ENCODE measurements at places on chromosomes 2 and 18.
A peak's percentile ranks its signal among the peaks of the same experiment; 100 is the strongest.

- no peak for DNase-seq
Observed at GRCh38 chr18:58638441-58638840, 9.6 kb upstream of the ALPK2 start.

GRCh38 chr2:81839780-81840179 is 1535.2 kb upstream of the LRRTM1 start:
- no peak for DNase-seq

DNA sequence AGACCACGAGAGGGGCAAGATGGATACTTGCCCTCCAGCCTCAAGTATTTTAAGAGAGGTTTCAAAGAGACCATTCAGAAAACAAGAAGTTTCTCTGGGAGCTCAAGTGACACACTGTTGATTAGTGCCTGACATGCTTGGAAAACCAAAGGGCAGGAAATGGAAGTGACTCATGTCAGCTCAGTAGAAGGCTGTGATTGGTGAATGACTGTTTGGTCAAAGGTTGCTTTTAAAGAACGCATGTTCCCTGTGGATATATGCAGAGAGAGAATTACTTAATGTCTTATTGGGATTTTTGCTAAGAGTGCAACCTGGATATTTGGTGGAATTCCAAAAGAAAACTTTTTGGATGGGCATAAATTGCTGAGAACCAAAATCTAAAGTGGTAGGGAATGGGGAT is 549.9 kb downstream of the XIRP2 start:
- DNase-seq, result no peak

DNA sequence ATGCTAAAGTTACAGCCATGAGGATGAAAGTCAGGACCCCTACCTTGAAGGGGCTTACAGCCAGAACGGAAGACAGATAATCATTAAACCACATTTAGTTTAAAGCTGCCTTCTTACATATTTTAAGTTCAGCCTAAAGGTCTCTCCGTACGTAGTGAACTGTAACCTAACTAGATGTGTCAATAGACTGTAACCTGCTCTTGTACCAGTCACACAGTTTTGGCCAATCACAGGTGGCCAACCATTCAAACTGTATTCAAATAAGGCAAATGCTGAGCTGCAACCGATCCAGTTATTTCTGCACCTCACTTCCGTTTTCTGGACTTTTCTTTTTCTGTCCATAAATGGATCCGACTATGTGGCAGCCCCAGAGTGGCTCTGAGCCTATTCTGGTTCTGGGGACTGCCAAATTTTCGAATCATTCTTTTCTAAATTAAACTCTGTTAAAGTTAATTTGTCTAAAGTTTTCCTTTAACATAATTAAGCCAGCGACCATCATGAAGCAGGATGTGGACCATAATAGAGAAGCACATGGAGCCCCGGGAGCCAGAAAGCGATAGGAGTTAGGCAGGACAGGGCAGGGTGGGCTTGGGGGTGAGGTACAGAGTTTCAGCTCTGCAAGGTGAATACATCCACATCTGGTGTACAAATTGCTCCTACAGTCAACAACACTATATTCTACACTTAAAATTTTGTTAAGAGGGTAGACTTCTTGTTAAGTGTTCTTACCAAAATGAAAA is 48.4 kb upstream of the YPEL5 start:
- no peak for DNase-seq

DNA sequence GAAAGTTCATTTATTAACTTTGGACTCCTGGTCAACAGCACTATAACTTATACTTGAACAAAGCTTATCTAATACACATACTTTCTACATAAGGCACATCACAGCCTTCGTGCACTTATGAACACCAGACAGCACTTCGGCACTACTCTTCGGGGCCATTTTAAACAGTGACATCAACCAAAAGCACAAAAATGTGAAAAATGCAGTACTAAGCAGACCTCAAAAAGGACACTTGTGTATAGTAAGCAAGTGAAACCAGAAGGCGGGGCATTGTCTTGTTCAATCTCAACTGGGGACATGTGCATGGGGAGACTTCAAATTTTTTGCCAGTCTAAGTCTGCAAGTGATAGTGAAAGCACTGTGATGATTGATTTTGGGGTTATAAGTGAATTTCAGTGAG is 163.0 kb downstream of the NCKAP5 start:
- DNase-seq, result no peak

- no peak for DNase-seq
Observed at GRCh38 chr2:18473241-18474181, 86.9 kb downstream of the RDH14 start.

GRCh38 chr2:132429351-132429750 is 12.7 kb downstream of the GPR39 start:
- no peak for DNase-seq

GRCh38 chr2:205660521-205661124 is 21.7 kb upstream of the NRP2 start:
- no peak for DNase-seq

DNA sequence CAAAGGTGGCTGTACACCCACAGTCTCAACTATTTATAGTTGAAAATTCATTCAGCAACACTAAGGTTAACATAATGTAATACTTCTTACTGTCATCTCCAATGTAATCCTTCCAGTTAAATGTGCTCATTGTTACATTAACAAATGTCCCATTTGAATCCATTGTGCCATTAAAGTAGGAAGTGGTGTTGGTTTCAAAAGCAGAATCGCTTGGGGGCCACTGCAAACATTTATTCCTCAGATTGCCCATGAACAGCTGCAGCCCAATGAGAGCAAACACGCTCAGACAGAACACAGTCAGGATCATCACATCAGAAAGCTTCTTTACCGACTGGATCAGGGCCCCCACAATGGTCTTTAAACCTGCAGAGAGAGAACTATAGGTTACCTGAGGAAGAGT is 41.4 kb downstream of the SCN3A start:
- DNase-seq, result no peak

DNA sequence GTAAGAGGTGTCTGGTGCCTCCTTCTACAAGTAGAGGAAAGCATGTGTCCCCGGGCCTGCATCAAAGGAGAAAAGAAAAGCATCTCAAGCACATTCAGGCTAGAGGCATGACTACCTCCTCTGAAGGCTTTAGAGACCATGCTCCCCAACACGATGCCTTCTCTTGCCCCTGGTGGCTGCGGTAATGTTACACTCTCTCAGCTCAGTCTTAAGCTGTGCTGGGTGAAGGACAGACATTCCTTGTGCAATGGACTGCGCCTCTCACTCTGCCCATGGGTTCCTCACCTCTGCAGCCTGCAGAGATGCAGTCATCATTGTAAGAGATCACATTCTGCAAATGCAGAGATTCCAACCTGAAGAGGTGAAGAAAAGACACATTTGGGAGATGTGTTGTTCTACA is 148.2 kb upstream of the HNRNPA3 start:
- DNase-seq, result no peak

- no peak for DNase-seq
Observed at GRCh38 chr2:8597559-8598225, 84.2 kb upstream of the ID2 start.

DNA sequence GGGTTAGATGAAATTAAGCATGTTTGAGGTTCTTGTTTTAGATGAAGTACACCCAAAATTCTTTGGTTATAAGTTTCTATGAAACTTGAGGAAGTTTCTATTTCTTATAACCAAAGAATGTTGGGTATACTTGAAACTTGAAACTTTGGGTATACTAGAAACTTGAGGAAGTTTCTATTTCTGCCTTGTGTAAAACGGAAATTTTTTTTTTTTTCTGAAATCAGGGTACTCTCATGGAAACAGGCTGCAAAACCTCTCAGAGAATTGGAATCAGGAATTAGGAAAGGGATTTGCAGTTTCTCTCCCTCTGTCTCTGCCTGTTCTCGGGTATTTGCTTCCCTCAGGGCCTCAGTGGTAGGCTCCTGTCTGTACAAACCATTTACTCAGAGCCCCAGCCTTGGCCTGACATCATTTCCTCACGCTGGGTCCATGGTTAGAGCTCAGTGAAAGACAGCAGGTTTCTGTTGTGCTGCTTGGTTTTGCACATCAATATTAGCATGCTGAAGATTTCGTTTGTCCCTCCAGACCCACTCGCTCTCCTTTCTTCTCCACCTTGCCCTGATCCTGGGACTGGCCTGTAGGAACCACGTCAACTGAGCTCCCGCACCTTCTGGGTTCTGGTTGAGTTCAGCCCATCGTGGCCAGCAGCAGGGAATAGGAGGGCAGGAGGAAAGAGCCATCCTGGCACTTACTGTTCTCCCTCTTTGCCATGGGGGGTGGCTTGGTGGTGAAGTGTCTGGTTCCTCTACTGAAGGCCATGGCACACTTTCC is 106.4 kb downstream of the POLR1A start:
- DNase-seq, result no peak

DNA sequence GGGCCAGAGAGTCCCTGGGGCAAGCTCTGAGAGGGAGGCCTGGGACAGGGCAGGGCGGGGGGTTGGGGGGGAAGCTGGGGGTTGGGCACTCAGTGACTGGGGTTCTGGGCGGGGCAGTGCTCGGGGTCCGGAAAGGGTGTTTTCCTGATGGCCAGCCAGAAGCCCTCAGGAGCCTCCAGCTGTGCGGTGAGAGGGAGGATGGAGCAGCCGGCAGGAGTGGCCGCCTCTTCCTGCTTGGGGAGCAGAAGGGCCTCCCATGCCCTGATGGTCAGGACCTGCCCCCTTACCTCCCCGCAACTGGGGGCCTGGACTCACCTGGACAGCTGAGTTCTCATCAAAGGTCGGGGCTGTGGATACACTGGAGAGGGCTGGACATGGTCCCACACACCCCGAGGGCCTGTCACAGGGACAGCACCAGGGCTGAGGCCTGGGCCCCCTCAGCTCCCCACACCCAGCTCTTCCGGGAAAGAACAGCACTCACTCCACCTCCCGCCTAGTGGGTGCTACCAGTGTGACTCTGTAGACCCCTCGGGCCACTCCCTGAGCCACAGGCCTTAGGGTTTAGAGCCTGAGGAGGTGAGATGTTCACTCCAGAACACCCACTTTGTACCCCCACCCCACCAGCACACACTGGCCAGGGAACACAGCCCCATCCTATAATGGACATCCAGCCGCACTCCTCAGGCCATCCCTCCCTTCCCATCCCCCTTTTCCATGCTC is 6.7 kb downstream of the SFTPB start:
- DNase-seq, result no peak

- no peak for DNase-seq
Observed at GRCh38 chr2:239721991-239722759, 303.0 kb downstream of the NDUFA10 start.

DNA sequence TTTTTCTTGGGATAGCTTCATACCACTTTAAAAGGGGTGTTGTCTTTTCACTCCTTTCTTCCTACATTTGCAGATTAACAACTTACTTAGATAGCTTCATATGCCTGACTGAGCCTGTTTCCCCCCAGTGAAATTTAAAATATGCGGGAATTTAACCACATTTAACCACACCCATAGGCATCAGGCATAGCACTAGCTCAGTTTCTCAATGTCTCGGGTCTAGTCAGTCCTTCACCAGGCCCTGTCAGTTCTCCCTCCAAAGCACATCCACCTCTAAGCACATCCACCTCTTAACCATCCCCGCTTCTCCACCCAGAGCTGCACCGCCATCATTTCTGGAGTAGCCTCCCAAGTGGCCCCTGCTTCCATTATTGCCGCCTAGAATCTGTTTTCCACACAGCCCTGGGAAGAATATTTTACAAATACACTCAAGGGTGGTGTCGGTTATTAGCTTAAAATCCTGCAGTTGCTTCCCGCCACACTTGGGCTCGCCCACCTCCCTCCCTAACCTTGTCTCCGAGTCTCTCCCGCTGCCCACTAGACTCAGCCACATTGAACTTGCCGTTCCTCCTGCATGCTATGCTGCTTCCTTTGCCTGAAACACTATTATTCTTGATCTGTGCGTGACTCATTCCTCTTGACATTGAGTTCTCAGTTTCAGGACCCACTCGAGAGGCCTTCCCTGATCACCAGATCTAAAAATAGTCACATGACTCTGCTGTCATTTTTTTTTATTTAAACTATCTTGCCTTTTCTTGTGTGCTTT is 68.3 kb downstream of the SPTBN1 start:
- DNase-seq, result peak; percentile 29

DNA sequence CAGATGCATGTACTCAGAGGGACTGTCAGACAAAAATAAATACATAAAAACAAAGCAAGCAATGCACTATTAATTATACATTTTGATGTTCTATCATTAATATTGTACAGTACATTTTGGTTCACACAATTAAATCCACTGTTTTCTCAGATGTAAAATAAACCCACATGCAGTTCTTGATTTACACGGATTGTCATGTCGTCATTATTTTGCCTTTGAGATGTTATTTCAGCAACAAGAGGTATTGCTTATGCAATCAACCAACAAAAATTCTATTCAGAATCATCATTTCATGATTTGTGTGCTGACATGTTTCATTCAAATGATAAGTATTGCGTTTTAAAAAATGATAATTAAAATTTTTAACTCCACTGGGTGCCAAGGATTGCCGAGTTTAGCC is 79.2 kb downstream of the TSHZ1 start:
- DNase-seq, result no peak

DNA sequence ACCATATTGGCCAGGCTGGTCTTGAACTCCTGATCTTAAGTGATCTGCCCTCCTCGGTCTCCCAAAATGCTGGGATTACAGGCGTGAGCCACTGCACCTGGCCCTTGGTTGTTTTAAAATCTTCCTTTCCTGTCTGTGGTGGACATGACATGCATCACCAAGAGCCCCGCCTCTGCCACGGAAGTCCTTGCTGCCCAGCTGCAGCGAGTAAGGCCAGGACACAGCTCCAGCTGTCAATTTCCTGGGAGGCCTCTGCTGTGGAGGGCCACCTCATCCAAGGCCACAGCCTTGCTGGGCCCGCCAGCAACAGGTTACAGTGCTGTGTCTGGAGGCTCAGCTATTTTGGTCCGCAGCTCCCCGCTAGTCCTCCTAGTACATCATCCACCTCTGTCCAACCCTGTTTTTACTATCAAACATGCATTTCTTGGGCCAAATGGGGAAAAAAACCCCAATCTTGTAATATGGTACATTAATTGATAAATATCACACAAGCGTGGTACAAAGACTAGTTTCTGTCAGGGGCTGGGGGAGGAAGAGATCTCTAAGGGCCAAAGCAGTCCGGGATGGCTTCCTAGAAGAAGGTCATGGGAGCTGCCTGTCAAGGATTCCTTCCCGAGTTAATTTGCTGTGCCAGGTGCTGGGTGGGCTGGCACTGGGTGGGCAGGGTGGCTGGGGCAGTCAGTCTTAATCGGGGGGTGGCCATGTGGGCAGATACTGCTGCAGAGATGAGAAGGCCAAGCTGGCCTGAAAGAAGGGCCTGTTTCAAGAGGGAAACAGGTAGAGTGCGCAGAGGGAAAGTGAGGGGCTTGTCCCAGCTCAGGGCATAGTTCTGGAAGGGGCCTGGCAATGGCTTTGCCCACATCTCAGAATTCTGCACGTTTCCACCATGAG is 100.5 kb downstream of the INHBB start:
- DNase-seq, result no peak

DNA sequence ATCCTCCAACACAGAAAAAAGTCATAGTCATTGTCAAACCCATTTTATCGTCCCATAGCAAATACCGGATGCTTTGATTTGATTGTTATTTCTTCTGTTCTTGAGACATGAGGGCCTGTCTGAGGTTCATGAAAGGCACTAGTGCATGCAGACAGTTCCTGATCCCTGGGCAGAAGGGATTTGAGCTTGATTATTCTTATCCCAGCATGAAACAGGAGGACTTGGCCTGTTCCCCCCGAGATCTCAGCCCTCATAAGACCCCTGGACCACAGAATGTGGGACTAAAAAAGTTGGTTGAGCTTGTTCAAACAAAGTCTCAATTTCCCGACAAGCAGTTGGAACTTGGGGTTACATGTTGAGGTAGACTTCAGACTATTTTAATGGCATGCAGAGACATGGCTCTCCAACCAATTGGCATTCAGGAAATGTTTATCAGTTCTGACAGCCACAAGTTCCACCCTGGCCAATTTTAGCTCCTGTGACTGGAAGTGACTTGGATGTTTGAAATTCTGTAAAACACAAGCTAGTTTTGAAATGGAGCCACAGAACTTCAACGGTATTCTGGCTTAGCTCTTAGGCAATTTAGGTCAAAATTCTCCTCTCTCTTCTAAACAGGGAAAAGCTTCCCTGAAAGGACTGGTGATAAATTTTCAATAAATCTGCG is 366.9 kb upstream of the SLC14A2 start:
- DNase-seq, result no peak
